Activated T-helper 1 cell treated with anti-CD3 and anti-CD28 coated beads, Interleukin-2, amount 50 U/mL, for 16 hours (primary cell): ENCODE measurements at places on chromosomes 5 and 9.

GRCh38 chr5:2239201-2239910, 356.6 kb upstream of the IRX4 start:
- no peak for DNase-seq

GRCh38 chr9:5089737-5090136, 95.7 kb downstream of the INSL6 start:
- no peak for DNase-seq

DNA sequence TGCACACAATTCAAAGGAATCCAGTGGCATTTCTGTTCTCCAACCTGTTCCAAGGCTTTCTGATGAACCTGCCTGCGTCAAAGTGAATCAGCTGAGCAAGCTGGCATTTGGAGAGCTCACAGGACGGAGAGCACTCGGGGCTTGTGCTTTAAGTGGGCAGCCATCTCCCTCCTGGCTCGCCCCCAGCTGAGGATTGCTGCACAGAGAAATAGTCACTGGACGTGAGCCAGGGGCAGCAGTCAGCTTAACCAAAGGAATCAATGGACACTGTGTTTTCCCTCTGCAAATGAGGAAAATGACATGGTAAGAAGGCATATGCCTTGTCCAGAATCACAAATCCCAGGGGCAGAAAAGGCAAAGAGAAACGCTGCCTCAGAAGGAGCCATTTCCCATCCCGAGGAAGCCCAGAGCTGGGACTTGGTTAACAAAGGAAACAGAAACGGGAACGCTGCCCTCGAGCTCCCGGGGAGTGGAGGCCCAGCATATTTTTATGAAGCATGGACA, 299.4 kb downstream of the ZSWIM6 start:
- DNase-seq, result no peak

DNA sequence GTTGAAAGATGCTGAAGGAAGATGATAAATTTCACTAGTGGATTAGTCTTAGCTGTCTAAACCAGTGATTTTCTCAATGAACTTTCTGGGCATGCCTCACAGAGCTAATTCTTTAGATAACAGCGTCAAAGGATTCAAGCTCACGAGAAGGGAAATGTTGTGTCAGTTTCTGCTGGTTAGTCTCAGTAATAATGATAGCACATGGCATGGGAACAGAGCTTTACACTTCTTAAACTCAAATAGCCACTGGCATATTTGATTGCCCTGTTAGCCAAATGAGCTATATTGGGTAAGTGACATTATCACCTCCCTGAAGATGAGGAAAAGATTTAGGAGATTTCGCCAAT, 139.3 kb upstream of the NR3C1 start:
- DNase-seq, result no peak

DNA sequence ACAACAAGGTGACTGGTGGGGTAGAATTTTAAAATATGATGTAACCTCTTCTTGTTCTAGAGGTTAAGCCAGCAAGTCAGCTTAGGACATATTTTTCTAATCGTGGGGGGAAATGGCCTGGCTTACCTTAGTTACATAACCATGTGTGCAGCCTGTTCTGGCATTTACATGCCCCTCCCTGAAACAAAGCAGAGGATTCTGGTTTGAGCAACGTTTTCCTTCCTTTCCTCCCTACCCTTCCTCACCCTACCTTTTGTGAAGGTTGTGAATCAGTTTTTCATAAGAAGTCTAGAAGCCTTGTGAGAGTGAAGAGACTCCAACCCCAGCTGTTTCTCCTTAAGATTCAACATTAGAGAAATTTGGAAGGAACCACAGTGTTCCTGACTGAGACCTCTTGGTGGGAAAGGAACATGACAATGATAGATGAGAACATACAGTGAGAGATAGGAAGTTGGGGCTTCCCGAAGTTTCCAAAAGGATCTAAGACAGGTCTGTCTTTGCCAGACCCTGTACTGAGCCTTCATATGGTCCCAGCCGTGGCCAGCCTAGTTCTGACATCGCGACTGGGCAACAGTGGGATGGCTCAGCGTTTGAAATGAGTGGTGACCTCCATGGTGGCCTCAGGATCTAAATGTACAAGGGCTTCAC, 365.2 kb downstream of the SPATA31D1 start:
- DNase-seq, result no peak

DNA sequence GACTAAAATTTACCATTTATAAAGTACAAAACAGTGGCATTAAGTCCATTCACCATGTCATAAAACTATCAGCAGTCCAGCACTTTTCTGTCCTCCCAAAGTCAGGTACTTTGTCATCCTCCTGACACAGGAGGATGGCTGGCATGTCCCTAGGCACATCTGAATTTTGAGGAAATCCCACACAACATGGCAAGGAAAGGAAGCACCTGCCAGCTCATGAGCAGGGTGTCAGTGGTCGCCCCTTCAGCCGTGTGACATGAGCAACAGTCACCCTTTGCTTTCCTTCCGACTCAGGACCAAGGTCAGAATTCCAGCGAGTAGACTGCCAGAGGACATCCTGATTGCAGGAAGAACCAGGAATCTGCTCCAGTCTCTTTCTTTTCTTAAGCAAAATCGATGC, 77.1 kb downstream of the PPARGC1B start:
- DNase-seq, result no peak

DNA sequence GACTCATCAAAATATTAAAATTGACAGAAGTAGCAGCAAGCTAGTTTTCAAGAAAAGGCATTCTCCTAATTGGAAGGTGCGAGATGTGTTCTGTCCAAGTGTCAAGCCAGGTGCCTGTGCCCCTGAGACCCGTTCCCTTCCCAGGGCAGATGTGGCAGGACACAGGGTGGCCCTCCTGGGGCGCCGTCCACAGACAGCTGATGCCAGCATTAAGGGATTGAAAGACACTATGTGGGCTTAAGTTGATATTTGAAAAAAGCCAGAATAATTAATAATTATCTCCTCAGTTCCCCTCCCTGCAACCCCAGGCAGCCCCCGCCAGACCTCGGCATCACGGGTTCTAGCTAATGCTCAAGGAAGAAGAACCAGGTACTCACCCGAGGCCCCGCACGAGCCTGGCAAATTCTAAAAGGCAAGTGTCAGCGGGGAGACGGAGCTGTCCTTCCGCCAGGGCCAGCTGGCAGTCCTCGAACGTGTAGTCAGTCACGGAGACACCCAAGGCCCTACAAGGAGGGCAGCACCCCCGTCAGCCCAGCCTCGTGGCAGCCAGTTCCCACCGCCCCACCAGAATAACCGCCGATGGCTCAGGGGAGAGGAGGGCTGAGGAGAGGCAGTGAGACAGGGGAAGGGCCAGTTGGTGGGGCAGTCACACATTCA, 29.1 kb upstream of the SLC6A3 start:
- DNase-seq, result no peak

DNA sequence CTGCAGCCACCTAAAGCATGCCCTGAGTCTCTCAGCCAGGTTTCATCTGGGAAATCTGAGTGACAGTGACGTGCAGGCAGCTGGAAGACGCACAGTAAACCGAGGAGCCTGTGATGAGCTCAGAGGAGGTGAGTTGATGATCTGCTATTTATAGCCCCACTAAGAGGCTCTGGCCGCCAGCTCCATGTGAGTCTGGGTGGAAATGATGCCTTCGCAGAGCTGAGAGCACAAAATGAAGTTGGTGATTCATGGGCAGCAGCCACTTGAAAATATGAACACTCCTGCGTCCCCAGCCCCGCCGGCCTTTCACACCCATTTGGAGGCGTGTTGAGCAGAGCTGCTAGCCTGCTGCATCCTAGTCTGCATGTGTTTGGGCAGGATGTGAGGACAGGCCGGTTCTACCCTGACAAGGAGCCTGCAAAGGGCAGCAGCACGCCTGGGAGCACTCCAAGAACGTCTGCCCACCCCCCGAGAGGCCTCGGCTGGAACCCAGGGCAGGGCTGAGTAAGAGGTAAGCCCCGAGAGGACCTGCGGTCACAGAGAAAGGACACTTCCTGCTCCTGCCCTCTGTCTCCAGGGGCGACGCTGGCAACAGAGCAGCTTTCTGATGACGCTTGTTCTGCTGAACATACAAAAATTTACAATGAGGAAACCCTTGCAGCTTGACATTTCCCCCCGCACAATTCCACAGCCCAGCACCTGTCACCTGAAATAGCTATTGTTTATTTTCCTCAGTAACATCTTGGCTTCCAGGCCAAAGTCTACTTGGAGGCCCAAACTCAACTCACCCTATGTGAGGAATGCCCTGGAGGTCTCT, 25.1 kb upstream of the CDKN2AIPNL start:
- peak; percentile 15 for DNase-seq
